ENCODE measurements at places on chromosomes 12 and 14.
A peak's percentile ranks its signal among the peaks of the same experiment; 100 is the strongest.

DNA sequence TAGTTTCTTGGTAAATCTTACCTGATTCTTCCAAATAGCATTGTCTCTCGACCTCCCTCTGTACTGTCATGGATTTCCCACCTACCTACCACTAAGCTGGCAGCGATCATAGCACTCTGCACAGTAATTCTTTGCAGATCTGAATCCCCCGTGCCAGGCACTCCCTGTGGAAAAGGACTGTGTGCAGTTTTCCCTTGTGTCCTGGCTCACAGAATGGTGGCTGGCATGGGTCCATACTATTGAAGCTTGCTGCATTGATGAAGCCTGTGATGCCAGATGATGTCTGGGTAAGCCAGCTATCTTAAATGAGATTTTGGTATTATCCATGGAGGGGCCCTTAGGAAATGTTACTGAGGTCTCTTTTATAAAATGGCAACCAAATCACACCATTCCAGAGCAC, 135.7 kb downstream of the RPAP3 start:
- no peak for DNase-seq

DNA sequence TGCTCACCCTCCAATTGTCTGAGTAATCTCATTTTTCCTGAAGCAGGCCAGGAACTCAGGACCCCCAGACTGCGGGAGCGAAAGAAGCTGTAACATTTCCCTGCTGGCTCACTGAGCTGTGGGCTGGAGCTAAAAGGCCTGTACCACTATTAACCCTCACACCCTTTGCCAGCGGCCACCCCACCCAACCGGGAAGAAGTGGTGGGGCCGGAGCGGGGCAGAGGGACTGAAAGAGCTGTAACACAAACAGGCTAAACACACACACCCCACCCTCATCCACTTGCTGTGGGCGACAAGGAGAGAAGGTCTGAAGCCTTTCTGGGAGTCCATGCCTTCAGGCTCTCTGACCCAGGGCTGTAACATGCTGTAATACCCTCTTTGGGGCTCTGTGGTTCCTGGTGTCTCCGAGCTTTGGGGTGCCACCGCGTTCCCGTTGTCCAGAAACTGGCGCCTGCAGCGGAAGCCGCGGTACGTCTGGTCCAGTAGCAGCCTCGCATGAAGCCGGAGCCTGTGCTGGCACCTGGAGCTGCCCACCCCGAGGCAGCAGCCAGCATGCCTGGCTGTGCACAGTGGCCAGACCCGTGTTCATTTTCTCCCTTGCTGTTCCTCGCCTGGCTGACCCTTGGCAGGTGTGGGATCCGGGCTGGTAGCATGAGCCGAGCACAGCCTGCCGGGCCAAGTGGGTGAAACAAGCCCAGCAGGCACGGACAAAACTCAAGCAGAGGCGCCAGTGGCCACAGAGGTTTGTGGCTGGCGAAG, 345.5 kb upstream of the MGAT4C start:
- DNase-seq, result no peak

DNA sequence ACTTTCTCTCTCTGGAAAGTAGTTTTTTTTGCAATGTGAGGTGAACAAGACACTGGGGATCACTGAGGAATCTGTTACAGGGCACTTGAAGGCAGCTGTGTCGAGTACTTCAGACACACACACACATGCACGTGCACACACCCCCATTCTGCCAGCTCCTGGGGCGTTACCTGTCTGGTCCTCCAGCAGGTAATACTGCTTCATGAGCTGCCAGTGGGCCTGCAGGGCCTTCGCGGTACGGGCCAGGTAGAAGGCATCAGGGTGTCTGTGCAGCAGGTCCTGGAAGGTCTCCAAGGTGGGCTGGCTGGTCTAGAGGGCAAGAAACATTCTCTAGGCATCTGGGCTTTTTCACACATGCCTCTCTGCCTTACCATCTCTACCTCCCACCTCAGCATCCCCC, 5.1 kb downstream of the MCRS1 start:
- DNase-seq, result no peak

- peak; percentile 81 for DNase-seq
Measured at GRCh38 chr12:92208613-92209121, 63.0 kb upstream of the BTG1 start.

DNA sequence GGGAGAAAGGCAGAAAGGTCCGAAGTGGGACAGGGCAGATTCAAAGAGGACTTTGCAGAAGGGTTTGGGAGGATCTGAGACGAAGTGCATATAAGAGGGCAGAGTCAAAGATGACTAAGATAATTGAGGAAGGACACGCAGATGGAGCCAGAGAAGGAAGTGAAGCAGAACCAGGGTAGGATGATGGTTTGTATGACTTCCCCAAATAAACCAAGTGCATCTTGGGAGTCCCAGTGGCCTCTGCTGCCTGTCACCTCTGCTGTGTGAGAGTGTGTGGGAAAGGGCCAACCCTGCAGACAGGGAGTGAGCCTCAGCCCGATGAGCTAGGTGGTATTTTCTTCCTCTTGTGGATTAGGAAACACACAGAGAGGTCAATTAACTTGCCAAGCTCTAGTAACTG, 36.8 kb downstream of the FLVCR2 start:
- no peak for DNase-seq

DNA sequence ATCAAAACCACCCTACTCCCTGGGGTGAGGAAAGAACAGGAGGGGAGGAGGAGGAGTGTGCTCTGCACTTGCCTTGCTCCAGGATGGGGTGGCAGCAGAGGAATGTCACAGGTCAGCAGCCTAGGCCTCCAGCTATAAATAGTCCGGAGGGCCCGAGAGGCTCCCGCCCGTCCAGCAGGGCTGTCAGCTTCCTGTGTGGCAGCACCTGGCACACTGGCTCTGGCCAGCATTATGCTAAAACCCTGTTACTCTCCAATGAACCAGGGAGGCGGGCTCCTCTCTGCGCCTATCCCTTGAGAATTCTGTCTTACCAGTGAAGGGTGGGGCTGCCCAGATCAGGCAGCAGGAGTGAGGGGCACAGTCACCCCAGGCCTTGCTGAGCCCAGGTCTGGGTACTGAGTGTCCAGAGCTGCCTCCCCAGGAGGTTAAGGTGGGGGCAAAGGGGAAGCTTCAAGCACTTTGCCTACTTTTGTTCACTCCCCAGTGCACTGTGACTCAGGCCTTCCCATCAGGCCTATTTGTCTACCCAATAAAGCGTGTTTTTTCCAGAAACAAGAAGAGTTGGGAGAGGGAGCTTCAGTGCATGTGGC, 1.2 kb upstream of the COX14 start:
- no peak for DNase-seq

- no peak for DNase-seq
Measured at GRCh38 chr12:103833891-103834290, 7.1 kb downstream of the NT5DC3 start.

DNA sequence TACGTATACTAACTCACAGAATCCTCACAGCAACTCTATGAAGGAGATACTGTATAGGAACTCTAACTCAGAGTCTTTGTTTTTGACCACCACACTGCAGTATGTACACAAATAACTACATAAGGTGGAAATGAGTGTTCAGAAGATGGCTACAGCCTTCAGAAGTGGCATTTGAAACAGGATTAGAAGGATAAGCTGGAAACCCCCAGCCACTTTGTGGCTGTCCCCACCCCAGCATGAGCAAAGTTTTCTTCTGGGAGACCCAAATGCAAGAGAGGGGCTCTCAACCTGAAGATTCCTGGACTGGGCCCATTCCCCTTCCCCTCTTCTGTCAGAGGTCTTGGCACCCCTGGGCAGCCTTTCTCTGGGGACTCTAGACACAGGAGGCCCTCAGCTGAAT, 43.2 kb upstream of the PNMA1 start:
- no peak for DNase-seq

DNA sequence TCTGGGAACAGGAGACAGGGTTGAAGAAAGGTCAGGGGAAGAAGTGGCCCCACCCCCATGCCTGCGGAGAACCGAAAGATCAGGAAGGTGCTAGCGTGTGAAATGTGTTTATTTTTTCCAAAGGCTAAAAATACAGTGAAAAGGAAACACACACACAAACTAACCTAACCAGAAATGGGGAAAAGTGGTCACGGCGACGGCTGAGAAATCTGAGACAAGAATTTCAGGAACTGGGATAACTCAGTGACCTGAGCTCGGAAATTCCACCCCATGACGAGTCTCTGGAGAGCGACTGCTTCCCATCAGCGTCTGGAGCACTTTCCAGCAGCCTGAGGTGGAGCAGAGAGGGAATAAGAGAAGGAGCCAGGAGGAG, 16.6 kb upstream of the RND1 start:
- no peak for DNase-seq

DNA sequence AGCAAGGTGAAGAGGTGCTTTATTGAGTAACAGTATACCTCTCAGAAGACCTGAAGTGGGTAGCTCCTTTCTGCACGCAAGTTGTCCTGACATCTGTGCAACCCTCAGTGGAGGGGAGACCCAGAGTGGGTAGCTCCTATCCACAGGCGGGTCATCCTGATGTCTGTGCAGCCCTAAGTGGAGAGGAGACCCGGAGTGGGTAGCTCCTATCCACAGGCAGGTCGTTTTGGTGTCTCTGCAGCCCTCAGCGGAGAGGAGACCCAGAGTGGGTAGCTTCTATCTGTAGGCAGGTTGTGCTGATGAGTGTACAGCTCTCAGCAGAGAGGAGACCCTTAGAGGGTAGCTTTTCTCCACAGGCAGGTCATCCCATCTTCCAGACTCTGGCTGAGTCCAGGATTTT, 45.1 kb upstream of the PRPF39 start:
- no peak for DNase-seq

GRCh38 chr14:35958499-35958898, 132.4 kb downstream of the BRMS1L start:
- DNase-seq, result no peak

DNA sequence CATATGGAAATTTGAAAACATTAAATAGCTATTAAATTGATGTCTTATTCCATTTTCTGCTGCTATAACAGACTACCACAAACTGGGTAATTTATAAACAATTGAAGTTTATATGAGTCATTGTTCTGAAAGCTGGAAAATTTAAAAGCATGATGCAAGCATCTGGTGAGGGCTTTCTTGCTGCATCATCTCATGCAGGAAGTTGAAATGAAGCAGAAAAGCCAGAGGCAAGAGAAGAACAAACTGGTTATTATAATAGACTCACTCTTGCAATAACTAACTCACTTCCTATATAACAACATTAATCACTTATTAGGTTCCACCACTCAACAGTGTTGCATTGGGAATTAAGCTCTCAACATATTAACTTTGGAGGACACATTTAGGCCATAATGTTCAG, 1277.4 kb downstream of the LRFN5 start:
- no peak for DNase-seq

DNA sequence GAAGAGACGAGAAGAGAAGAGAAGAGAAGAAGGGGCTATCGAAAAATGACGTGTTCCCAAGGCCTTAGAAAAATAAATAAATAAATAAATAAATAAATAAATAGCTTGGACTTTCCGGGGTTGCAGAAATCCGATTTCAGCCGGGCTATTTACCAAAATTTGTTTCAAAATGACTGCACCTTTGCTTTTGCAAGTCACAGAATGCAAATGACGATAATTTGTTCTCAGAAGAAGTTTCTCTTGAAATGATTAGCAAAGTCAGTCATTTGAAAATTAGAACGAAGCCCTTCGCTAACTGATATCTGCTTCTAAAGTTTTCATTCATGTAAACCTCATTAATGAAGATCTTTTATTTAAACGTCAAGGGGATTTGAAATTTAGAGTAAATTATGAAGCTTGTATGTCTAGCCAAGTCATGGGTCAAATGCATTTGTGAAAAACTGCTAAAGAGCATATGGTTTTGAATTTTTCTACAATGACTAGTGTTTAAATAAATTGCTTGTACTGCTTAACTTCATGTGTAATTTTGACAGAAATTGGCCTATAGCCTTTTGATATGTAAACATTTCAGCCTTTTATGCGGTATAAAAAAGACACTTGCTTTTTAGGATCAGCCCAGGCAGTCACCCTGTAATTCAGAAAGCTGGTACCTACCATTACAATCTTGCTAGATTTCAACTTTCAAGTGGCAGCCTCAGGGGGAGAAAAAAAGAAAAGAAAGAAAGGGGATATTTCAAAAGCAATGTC, 4.6 kb upstream of the GSC start:
- DNase-seq, result no peak

DNA sequence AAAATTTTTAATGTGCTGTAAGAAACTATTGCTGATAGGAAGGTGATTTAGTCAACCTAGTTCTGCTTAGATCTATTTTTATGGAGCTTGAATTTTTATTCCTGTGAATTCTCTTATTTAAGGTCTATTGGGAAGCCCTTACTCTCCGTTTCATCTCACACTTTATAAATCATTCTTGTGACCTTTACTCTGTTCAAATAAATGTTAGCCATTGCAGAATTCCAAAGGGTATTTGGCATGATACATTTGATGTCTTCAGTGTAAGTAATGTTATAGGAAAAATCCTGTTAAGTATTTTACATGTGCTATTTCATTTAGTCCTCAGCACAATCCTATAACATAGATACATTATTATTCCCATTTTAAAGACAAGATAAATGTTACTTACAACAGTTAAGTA, 12.5 kb downstream of the PTPRQ start:
- DNase-seq, result no peak

DNA sequence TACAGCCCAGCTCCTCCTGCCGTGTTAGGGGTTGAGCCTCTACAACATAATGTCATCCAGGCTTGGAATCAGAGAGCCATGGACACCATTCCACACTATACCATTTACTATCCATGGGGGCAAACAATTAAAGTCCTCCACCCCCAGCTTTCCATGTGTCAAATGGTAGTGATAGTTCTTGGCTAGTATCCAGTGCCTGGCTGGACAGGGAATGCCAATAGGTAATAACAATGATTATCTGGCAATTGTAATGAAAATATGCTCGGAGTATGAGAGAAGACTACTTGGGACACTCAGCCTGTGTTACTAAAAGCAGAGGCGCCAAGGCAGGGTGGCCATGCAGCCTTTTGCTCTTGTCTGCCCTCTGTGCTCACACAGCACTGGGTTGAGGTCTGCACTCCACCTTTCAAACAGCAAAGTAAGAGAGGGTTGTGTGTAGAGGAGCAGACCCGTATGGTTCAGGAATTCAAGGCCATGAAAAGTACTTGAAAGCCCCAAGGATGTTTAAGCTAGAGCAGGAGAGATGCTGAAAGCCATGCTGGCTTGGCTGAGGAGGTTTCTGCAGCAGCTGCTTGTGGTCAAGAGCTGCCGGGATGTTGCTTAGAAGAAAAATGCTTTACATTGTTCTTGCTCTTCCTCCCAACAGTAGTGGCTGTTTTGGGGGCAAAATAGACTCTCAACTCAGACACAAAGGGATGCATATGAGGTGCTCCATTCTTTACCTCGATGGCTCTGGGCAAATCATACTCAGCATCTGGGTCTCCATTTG, 10.6 kb downstream of the SERPINA3 start:
- no peak for DNase-seq

DNA sequence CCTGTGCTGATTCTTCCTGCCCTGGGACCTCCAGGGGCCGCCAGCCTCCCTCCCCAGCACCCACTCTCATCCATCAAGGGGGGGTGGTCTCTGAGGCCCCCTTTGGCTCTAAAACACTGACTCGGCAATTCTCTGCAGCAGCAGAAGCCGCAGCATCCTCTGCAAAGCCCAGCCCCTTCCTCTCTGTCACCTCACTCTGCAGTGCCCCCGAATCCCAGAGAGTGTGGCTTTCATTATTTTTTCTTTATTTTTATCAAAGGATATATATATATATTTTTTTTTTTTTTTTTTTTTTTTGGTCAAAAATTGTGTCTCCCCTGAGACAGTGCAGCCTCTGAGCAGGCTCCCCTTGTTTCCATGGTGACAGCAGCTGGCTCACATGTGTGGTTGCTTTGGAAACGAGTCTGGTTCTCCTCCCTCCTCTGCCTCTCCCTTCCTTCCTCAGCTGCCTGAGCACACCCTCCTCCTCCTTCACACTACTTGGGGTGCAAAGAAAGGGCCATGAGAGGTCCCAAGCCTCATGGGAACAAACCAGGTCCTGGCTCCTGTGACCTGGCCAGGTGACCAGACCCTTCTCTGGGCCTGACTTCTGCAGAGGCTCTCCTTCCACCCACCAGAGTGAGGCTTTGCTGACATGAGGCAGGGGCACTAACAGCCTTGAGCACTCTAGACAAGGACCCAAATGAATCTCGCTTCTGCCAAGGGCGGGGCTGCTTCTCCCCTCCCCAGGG, 100.5 kb downstream of the LRRC74A start:
- DNase-seq, result peak; percentile 48
